ENCODE measurements at places on chromosomes 1 and 21.
A peak's percentile ranks its signal among the peaks of the same experiment; 100 is the strongest.

DNA sequence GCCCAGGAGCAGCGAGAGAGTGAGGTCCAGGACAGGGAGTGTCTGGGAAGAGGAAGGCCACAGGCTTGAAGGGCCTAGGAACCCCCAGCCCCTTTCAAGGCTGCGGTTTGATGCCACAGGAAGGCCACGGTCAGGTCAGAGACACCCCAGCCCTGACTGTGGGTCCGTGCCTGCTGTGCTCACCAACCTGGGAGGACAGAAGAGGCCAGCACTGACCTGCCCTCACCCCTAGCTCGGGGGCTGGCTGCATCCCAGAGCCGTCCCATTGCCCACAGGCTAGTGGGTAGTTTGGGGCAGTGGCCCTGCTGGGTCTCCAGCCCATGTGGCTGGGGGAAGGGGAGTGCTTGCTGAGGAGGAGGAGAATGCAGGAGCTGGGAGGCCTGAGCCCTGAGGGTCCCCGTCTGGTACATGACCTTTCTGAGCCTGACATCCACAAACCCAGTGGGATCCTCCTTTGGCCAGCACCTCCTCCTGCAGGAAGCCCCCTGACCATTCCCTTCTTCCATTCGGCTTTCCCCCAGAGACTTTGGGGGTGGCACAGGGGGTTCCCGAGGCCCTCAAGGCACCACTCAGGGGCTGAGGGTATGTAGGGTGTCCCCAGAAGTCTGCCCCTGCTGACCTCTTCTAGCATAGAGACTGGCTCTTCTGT, 54.3 kb downstream of the WNT9A start:
- H3K4me3 ChIP-seq, result no peak overlapping the region
- H3K27ac ChIP-seq, result no peak overlapping the region
- DNase-seq, result peak; percentile 69
- no peaks in the 10 kb centered on the region for H3K27me3 ChIP-seq

DNA sequence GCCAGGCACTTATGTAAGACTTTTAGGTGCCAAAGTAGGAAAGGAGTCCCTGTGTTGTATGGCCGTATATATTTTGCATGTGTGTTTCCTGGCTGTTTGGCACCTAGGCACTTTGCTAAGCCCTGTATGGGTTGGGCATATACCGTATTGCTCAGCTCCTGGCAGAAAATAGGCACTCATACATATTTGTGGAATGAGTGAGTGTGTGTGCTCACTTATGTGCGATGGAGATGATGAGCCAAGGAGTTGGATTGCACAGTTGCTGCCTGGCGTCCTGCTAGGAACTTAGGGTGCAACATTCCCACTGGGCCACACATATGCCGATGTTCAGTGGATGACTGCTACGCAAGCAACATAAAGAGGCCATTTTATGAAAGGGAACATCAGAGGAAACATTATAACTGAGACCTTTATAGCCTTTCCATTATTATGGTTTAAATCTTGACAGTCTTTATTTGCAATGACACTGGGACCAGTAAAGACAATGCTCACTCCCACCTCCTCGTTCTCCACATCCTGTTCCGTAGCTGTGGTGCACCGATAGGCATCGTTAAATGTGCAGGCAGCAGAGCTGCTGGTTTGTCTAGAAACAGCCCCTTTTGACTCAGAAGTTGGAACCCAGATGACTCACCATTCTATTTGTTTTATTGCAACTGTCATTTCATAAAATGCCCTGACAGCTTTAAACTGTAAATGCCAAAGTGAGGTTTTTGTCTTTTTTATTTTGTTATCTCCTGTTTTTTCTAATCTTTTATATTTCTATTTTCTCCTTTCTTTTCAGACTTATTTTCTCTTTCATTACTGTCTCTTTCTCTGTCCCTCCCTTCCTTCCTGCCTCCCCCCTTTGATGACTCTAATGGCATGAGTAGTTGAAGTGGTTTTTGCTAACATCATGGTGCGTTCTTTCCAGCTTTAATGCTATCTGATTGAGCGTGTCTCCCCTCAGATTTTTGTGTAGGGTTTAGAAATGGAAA, 36.1 kb downstream of the PEX14 start:
- H3K4me1 ChIP-seq, result peaks cover 45% of the 10 kb centered on the region
- H3K27me3 ChIP-seq, result no peaks in the 10 kb centered on the region
- no peak overlapping the region for H3K4me3 ChIP-seq
- H3K27ac ChIP-seq, result peak overlapping the region; percentile 33
- no peaks in the 10 kb centered on the region for H3K36me3 ChIP-seq

DNA sequence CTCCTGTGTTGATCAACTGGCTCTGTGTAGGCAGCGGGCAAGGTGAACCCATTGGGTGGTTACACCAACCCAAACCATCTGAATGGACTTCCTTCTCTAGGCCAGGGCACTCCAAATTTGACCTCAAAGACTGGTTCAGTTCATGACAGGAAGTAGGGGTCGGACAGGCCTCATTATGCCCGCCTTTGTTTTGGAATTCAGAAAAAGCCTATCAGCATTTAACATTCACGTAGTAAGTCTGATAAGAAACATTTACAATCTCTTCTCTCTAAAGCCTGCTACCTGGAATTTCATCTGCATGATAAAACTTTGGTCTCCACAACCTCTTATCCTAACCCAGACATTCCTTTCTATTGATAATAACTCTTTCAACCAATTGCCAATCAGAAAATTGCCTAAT, 97.1 kb upstream of the ETV3 start:
- no peak overlapping the region for H3K27ac ChIP-seq
- DNase-seq, result peak; percentile 32
- H3K4me1 ChIP-seq, result no peaks in the 10 kb centered on the region
- H3K4me3 ChIP-seq, result no peak overlapping the region
- H3K27me3 ChIP-seq, result no peaks in the 10 kb centered on the region

GRCh38 chr21:41210426-41211059, 42.6 kb downstream of the BACE2 start:
- no peak for DNase-seq
- H3K27me3 ChIP-seq, result no peaks in the 10 kb centered on the region
- H3K36me3 ChIP-seq, result no peaks in the 10 kb centered on the region
- no peak overlapping the region for H3K4me3 ChIP-seq

GRCh38 chr1:30665216-30666010, 58.0 kb downstream of the MATN1 start:
- H3K4me3 ChIP-seq, result no peak overlapping the region
- DNase-seq, result no peak
- H3K27me3 ChIP-seq, result no peaks in the 10 kb centered on the region
- H3K36me3 ChIP-seq, result no peaks in the 10 kb centered on the region
- peaks cover 71% of the 10 kb centered on the region for H3K4me1 ChIP-seq

DNA sequence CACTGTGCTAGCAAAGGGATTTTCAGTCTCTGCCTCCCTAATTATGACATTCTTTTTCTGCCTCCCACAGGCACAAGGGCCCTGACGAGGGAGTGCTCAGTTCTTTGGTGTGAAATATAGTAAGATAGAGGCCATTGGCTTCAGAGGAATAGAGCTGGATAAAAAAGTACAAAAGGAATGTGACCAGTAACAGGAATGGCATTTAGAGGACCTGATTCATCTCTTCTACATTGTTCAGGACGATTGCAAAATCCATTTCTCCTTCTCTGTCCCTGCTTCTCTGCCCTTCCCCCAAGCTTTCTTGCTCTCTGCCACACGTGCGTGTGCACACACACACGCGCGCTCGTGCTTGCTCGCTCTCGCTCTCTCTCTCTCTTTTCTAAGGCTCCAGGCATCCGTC, 668.2 kb downstream of the KIF26B start:
- no peaks in the 10 kb centered on the region for H3K27me3 ChIP-seq
- H3K4me3 ChIP-seq, result no peak overlapping the region
- H3K27ac ChIP-seq, result no peak overlapping the region

DNA sequence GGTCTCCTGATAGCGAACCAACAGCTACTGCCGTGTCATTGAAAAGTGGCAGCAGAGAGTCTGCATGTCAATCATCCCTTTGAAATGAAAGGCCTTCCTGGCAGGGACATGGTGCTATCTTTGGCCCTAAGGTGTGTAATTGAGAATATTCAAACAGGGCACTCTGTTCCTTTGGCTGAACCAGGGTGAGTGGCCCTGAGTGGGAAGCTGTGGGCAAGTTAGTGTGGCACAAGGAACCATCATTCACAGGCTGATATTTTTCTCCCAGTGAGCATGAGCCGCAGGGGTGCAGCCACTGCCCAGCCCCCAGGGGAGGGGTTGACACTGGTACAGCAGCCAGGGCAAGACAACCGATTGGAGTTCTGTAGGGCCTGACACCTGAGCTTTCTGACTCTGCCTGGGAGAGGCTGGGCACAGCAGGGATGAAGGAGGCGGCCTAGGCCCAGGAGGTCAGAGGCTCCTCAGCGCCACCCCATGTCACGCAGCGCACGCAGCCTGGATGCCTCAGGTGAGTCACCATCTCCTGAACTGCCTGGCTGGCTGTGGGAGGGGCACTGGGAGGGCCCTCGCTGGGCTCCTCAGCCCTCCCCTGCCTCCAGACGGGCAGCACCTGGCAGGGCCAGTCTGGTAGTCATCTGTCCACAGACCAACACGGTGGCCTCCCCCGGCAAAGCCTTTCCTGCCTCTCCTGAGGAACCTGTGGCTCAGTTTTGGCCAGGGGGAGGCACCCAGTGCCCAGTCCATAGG, 13.2 kb downstream of the QSOX1 start:
- no peak for DNase-seq
- peaks cover 12% of the 10 kb centered on the region for H3K36me3 ChIP-seq
- H3K27me3 ChIP-seq, result no peaks in the 10 kb centered on the region
- peaks cover 54% of the 10 kb centered on the region for H3K4me1 ChIP-seq
- no peak overlapping the region for H3K4me3 ChIP-seq

DNA sequence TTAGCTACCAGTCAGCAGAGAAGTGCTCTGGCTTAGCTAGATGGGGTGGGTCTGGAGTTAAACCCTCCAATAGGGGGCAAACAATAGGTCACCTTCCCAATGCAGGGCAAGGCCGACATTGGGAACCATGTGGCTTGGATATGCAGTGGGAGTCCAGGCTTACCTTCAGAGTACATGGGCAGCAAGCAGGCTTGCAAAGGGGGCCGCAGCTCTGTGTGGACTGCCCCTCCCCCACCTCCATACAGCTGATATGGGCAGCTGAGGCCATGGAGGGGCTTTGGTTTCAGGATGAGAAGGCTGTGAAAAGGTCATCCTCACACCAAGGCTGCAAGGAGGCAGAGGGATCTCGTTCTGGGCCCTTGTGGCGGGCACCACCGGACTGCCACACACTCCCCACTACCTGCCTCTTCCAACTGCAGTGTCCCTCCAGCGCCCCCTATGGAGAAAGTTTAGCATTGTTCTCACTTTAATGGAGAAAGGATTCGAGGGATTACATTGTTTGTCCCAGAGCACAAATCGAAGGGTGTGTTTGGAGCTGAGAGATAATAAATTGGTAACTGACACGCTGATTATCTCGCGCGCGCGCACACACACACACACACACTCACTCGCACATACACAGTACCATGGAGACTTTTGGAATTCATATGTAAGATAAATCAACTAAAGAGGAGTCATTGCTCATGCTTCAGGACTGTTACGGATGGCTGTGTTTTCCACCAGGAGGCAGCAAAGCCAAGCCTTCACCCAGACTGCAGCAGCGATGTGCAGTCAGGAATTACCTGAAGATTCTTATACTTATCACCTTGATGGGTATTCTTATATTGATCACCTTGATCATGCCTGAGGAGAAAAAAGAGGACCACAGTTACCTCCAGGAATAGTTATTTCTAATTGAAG, 7.0 kb upstream of the SMCP start:
- no peak for DNase-seq
- no peaks in the 10 kb centered on the region for H3K27me3 ChIP-seq
- no peaks in the 10 kb centered on the region for H3K4me1 ChIP-seq
- no peaks in the 10 kb centered on the region for H3K36me3 ChIP-seq
- H3K4me3 ChIP-seq, result no peak overlapping the region
- no peak overlapping the region for H3K27ac ChIP-seq

DNA sequence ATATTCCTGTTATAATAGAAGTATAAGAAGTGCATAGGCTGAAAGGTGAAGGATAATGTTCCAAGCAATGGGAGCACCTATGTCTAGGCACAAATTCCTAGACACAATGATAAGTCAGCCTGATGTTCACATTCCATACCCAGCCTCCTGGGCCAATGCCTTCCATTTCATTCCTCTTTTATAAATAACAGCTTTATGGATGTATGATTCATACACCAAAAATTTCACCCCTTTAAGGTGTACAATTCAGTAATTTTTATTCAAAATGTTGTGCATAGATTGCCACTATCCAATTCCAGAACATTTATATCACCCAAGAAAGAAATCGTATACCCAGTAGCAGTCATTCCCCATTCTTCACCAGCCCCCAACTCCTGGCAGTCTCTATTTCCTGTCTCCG, 118.8 kb downstream of the BRINP2 start:
- H3K36me3 ChIP-seq, result no peaks in the 10 kb centered on the region
- H3K27ac ChIP-seq, result no peak overlapping the region
- no peaks in the 10 kb centered on the region for H3K27me3 ChIP-seq
- no peak for DNase-seq
- no peaks in the 10 kb centered on the region for H3K4me1 ChIP-seq

DNA sequence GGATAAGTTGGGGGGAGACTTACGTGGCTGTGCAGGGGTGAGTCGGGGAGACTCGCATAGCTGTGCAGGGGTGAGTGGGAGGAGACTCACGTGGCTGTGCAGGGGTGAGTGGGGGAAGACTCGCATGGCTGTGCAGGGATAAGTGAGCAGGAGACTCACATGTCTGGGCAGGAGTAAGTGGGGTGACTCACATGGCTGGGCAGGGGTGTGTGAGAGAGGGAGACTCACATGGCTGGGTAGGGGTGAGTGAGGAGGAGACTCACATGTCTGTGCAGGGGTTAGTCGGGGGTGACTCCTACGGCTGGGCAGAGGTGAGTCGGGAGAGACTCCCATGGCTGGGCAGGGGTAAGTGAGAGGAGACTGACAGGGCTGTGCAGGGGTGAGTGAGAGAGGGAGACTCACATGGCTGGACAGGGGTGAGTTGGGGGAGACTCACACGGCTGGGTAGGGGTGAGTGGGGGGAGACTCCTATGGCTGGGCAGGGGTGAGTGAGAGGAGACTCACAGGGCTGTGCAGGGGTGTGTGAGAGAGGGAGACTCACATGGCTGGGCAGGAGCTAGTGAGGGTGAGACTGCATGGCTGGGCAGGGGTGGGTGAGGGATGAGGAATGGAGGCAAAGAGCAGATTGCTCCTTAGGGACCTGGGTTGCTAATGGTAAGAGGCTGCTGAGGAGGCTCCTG, 56.0 kb upstream of the ABCG1 start:
- no peaks in the 10 kb centered on the region for H3K4me1 ChIP-seq
- H3K4me3 ChIP-seq, result no peak overlapping the region
- no peaks in the 10 kb centered on the region for H3K27me3 ChIP-seq

DNA sequence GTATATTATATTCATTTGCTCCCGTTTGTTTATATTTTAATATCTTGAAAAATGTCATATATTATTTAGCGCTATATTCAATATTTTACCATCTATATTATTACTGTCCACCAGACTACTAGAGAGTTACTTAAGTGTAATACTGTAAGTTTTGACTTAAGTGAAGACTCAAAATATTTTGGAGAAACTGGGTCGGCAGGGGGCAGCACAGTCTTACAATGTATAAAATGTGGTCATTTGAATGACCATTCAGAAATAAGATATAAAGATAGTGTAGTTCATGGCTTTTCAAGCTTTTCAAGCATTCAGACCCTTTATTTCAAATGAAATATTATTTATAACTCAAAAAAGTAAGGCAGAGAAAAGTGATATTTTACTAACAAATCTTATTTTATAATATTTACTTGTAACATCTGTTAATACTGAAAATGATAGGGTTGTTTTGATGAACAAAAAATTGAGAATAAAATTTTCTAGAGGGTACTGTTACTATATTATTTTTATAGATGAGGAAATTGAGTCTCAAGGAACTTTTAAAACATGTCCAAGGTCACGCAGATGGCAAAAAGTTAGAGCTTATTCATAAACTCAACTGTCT, 89.0 kb upstream of the SERTAD4 start:
- H3K36me3 ChIP-seq, result no peaks in the 10 kb centered on the region
- H3K4me1 ChIP-seq, result no peaks in the 10 kb centered on the region
- DNase-seq, result no peak
- no peak overlapping the region for H3K4me3 ChIP-seq
- no peak overlapping the region for H3K27ac ChIP-seq
- no peaks in the 10 kb centered on the region for H3K27me3 ChIP-seq

All from vagina (tissue), 2 donors.